ENCODE measurements at places on chromosomes 4 and X.

- no peak for DNase-seq
Measured at GRCh38 chr4:78250500-78250899, 193.4 kb downstream of the FRAS1 start.

GRCh38 chr4:90888571-90888970, 761.4 kb downstream of the CCSER1 start:
- DNase-seq: no peak

DNA sequence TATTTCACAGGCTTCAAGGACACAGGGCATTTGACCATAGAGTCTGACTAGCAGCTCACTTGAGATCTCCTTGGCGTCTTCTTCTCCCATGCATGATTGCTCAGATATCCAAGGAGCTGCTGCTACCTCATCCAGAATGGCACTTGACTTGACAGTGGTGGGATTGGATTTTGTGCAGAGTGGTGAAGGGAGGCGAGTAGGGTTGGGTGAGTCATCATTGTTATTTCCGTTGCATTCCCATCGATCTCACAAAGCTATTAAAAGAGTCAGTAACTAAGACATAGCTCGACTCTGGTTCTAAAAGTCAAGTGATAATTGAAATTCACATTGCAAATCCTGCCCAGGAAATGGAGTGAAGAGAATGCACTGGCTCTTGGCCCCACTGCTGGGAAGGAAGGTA, 27.7 kb downstream of the NHSL2 start:
- no peak for DNase-seq

- DNase-seq: peak; percentile 98
Measured at GRCh38 chr4:184383497-184384055, 90.8 kb downstream of the IRF2 start.

GRCh38 chr4:26130173-26130572, 190.6 kb upstream of the RBPJ start:
- no peak for DNase-seq

- DNase-seq: no peak
Measured at GRCh38 chr4:93825551-93826216, 2.9 kb upstream of the ATOH1 start.

GRCh38 chrX:43656005-43656494, at the start of gene MAOA:
MAOA (plus strand) TSS chrX:43656299; CDS start chrX:43656342, 43 bp downstream.
- peak; percentile 51 for DNase-seq

- peak; percentile 64 for DNase-seq
Measured at GRCh38 chrX:34638116-34638515, 19.0 kb downstream of the TMEM47 start.

GRCh38 chr4:12499693-12500092, 984.4 kb downstream of the RAB28 start:
- DNase-seq: no peak

GRCh38 chr4:39169426-39169825, 12.9 kb upstream of the WDR19 start:
- DNase-seq: no peak

DNA sequence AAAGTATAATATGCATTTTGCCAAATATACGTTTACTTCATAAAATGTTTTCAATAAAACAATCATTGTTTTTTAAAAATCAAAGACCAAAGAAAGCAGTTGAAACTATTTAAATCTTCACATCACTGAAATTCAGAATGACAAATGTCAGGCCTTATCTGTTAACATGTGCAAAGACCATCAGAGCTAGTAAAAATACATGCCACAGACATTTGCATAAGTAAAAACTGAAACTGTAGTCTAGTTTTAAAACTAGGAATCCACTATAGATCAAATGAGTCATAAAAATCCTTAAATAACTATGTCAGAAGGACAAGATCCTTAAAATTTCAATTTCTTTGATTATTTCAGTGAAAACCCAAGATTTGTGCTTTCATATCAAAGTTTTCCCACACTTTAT, 24.8 kb downstream of the KLHL15 start:
- DNase-seq: no peak

- no peak for DNase-seq
Measured at GRCh38 chr4:85932500-85933290, 427.2 kb downstream of the MAPK10 start.

DNA sequence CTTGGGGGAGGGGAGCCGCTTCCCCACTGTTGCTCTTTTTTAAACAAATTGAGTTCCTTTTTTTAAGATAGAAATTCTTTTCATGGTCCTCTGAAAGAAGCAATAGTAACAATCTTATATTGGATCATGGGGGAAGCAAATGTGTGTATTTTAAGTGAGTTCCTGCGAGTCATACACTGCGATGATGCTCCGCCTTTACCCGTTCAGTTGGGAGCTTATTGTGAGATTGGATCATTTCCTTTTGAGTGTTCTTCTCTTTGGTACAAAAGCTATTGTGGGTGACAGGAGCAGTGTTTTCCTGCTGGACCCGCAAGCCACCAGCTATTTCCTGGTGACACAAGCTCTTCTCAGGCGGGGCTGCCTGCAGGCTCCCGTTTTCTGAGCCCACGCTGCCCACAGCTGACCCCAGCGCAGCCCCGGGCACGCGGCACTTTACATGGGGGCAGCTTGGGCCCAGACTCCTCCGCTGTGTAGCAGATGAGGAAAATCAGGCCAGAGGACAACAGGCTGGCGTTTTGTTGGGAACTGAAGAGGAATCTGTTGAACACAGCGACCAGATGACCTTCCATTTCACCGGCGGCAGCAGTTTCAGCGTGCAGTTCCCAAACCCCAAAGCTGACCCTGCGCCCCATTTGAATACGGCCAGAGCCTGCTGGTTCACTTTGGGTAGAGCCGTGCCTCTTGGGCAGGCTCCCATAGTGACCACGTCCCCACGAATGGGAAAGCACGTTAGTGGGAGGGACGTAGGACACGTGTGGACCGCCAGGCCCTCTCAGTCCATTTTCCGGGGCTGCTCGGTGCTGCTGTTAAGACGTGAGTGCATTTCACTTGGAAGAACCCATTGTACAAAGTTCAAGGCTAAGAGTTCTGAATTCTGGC, 12.2 kb downstream of the TADA2B start:
- peak; percentile 53 for DNase-seq

DNA sequence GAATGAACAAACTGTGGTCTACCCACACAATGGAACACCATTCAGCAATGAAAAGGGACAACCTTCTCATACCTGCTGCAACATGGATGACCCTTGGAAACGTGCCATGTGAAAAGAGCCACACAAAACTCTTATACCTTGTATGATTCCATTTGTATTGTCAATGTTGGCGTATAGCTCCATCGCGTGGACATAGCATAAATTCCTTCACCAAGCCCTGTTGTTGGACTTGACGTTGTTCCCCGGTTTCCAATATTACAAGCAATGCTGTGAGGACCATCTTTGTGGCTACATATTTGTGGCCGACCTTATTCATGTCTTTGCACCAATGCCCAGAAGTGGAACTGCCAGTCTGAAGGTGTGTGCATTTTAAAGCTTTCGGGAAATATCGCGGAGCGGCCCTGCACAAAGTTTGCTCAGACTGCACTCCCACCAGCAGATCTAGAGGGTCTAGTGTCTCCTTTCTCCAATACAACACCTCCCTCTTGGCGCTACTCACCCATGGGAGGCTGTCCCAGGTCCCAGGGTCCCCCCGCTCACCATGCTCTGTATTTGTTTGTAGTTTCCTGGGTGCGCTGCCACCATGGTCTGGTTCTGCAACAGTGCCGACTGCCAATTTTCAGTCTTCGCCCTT, at the start of gene CLDN34:
Gene CLDN34 (plus strand): TSS at position 584 of the 634 bp plus-strand sequence. CDS start 0 bp downstream, at position 584.
- DNase-seq: no peak

GRCh38 chr4:38192516-38192915, 232.3 kb downstream of the PTTG2 start:
- no peak for DNase-seq

DNA sequence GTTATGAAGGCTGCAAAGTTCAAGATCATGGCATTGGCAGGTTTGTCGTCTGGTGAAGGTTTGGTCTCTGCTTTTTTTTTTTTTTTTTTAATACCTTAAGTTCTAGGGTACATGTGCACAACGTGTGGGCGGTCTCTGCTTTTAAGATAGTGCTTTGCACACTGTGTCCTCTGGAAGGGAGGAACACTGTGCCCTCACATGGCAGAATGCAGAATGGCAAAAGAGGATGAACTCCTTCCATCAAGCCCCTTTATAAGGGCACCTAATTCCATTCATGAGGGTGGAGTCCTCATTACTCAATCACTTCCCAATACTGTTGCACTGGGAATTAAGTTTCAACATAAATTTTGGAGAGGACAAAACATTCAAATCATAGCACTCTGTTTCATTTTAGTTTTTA, 101.4 kb downstream of the GLRA2 start:
- no peak for DNase-seq

DNA sequence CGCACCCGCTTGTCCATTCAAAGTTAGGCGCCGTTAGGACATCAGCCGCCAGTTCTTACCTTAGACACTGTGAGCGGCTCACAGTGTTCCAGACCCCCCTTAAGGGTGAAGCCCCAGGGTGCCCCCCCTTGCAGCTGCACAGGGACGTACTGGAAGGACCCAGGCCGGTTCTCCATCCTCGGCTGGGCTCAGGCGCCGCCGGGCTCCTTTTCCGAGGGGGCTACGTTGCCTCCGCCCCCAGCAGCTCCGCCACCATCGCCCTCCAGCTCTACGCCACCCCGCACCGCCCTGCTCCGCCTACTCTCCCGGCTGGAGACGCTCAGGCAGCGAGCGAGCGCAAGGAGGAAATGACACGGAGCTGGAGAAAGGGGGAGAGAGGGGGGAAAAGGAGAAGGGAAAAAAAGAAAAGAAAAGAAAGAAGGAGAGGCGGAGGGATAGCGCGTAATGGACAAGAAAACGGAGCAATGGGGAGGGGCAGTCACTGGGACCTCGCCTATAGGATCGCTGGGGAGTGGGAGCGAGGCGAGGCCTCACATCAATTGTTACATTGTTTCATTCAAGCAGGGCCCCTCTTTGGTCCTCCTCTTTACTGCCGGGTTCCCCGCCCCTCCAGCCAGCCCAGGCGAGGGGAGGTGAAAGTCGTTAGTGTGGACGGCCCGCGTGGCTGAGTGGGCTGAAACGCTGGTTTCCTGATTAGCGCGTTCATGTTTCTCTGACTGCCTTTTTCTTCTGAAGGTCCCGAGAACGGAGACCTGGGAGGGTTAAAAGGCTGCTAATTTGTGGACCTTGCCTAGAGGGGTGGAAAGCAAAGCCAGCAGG, at the start of gene SHROOM4:
Gene SHROOM4 (minus strand): TSS at position 352 of the 819 bp plus-strand sequence. CDS start 176 bp downstream, at position 176.
- DNase-seq: peak; percentile 48

- DNase-seq: peak; percentile 40
Measured at GRCh38 chrX:2692221-2693112, 1.4 kb downstream of the CD99 start.

DNA sequence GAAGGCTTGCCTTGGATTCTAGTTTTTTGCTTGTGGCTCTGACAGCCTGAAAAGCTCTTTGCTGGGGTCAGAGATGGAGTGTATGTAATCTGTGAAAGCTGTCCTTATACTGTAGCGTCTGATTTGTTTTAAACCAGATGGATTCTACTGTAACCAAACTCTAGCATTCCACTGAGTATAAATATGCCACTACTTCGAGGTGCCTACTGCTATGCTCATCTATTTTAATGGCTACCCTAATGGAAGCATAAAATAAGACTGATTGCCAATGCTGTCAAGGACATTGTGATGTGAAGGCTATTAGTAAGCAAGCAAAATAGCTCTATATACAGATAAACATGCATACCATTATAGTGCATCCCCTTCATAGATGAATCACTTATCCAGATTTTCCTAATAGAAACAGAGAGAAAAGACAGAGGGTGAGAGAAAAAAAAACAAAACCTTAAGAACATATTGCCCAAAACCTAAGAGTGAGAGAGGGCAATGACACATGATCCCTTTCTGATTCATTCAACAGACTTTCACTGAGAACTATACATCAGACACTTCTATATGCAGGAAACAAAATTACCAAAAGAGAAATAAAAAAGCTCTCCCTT, 1025.8 kb upstream of the LCORL start:
- DNase-seq: peak; percentile 20

DNA sequence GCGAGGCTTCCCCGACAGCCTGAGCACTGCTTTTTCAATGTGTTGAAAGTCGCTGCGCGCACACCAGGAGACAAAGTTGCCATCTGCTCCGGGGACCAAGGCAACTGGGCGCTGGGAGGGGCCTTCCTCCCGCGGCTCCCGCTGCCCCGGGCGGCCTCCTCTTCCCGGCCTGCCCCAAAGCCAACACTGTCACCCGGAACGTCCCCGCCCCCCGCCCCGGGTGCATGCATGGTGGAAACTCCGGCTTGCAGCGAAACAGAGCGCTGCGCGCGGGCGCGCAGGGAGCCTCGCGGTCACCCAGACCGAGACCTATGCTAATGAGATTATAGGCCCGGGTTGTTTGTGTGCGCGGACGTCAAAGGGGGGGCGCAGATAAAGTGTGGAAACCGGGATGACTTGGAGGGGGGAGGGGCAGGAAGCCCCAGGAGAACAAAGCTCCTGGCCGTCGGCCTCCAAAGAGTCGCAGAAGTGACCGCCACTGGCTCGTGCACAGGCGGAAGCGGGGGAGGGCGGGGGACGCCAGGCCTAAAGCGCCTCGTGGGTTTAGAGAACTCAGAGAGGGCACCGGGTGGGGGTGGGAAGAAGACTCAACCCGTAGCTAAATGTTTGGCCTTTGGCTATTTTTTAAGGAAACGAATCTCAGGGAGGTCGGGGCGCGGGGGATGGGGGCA, 88.8 kb downstream of the BCOR start:
- DNase-seq: no peak

DNA sequence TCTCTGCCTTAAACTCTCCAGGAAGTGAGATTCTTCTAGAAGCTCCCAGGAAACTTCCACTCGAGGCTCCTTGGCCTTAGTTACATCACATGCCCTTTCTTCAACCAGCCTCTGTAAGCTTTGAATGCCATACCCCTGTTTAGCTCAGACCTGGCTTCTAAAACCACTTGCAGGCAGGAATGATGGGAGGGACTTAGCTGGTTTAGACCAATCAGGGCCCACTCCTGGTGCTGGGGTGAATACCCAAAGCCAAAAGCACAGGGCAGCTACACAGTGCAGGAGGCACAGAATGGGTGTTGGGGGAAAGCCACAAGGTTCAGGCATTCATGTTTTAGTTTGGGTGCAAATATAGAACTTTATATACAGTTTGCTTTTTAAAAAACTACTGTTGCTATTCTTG, 296.2 kb downstream of the FRMPD4 start:
- no peak for DNase-seq
